ENCODE measurements at places on chromosomes 5 and 9. TPM values are rescaled to one million over a fixed set of nuclear protein-coding genes. Genes with fewer than 3 reads are reported as not detected.

The DTWD2 gene
- 3.5 TPM for total RNA-seq

The RASGEF1C gene
- not detected for total RNA-seq

The ANKRD33B gene
- total RNA-seq = 8.4 TPM

The PCDHGB2 gene
- 2.4 TPM for total RNA-seq

The SOWAHA gene
- not detected for total RNA-seq

The RGS7BP gene
- total RNA-seq = under 0.01 TPM

The MGAT4B gene
- total RNA-seq = 94.4 TPM

The CD72 gene
- total RNA-seq = 1.7 TPM

The BTNL8 gene
- total RNA-seq = not detected

The GPRIN1 gene
- 1.1 TPM for total RNA-seq

The SLC28A3 gene
- total RNA-seq = 0.09 TPM

The IL4 gene
- not detected for total RNA-seq

The CCNO gene
- total RNA-seq = not detected

The GPR150 gene
- 0.28 TPM for total RNA-seq

The FLT4 gene
- 0.37 TPM for total RNA-seq

The THBS4 gene
- total RNA-seq = 1.1 TPM

The CBY3 gene
- total RNA-seq = not detected

The ZNF608 gene
- 7.1 TPM for total RNA-seq

The ENTPD2 gene
- not detected for total RNA-seq

The CRHBP gene
- 2.1 TPM for total RNA-seq

The FRRS1L gene
- total RNA-seq = 0.09 TPM

The MYMK gene
- not detected for total RNA-seq

The F12 gene
- total RNA-seq = 0.18 TPM

The PTGES gene
- total RNA-seq = 108 TPM

The SHOC1 gene
- total RNA-seq = under 0.01 TPM

The PCDHB4 gene
- total RNA-seq = 0.14 TPM

The WNT8A gene
- total RNA-seq = not detected

The PCDHGA6 gene
- 3.2 TPM for total RNA-seq

The ZNF883 gene
- 1.2 TPM for total RNA-seq

The BHMT2 gene
- total RNA-seq = 3.4 TPM

The IFNA2 gene
- not detected for total RNA-seq

The TRIM36 gene
- total RNA-seq = 0.14 TPM

The PTGS1 gene
- total RNA-seq = 52.2 TPM

The SWI5 gene
- 39.0 TPM for total RNA-seq

The DBH gene
- not detected for total RNA-seq

The GPX8 gene
- total RNA-seq = 105 TPM

The FOXD4L4 gene
- total RNA-seq = 0.14 TPM

The GLDC gene
- 1.4 TPM for total RNA-seq

The ARL14EPL gene
- total RNA-seq = 0.18 TPM

The FAM221B gene
- total RNA-seq = not detected

The PGM5 gene
- 14.9 TPM for total RNA-seq

The SPAAR gene
- total RNA-seq = 0.18 TPM

The ORM2 gene
- not detected for total RNA-seq

All from smooth muscle cell of bladder (primary cell).